ENCODE measurements at places on chromosomes 1 and 21.

DNA sequence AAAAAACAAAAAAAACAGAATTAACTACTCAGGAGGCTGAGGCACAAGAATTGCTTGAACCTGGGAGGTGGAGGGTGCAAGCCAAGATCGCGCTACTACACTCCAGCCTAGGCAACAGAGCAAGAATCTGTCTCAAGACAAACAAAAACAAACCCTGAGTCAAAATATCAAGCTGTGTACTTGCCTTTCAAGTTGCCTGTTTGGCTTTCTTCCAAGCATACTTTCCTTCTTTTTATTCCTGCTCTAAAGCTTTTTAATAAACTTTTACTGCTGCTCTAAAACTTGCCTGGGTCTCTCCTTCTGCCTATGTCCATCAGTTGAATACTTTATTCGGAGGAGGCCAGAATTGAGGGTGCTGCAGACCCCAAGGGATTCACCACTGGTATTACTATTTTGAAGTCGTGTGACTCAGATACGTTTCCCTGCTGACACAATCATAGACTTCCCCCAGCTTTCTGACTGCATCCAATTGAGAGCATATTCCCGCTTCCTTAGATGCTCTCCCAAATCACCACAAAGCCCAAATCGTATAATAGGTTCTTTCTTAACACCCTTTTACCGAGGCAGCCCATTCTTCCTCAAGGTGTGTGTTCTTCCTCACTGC is 3.5 kb upstream of the ACBD6 start:
- DNase-seq = no peak

DNA sequence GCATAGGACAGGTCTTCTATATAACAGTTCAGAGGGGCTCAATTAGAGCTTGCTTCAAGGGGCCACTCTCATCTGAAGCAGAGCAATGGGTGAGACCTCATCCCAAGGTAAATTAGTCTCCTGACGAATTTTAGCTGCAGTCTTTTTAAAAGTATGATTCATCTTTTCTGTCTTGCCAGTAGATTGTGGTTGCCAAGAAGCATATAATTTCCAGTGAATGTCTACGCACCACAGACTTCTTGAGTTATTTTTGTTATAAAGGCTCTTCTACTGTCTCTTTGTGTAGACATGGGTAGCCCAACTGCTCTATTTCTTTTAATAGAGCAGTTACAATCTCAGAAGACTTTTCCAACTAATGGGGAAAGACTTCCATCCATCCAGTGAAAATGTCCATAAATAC is 108.9 kb upstream of the FMN2 start:
- no peak for DNase-seq

DNA sequence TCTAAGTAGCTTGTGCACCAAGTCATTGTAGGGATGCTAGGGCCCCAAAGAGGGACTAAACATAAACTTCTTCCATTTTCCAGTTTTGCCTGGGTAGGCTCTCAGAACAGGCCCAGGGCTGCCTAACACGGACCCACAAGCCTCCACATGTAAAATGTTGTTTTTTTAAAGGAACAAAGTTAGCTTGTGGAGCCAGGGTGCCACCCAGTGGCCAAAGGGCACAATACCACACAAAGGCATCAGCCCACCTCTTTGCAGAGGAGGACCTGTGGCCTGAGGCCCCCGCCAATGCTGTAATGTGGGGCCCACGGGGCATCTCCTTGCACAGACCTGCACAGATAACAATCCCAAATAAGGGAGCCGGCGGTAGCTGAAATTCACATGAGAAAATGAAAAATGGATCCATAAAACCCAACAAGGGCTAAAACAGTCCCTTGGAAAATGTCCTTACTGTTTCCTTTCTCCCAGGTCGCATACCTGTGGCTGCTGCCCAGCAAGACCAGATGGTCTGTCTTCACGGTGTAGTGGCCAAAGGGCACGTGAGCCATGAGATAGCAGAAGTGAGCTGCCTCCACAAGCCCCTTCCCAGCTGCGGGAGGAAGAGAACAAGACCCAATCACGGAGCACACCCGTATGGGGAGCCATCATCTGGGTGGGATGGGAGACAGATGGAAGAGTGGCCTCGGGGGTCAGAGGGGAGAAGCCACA is 23.8 kb downstream of the SEC16B start:
- no peak for DNase-seq

DNA sequence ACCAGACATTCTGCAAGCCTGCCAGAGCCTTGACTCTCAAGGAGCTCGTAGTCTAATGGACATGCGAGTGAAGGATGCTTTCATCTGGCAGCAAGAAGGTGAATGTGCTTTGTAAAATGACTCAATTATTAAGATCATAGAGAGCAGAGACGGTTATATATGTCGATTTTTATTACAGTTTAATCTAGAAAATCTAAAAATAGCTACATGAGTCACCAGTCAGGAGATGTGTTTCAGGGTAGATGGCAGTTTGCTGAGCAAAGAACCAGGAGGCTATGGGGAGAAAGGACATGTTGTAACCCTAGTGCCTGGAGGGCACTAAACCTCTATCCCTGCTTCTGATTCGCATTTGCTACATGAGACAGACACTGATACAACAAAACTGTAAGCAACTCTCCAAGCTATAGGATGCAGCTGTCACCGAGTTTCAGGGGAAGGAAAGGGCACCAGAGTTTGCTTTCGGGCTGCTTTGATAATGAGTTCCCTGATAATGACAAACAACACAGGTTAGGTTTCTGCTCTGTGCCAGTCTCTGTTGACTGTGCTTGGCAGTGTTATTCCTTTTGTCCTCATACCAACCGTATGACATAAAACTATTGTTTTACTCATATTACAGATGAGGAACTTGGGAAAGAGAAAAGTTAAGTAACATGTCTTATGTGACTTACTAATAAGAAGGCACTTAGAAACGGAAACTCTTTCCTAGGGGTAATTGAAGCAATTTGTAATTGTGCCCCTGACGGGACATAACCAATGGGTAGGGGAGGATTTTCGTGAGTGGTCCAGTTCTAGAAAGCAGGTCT is 43.2 kb downstream of the C1orf198 start:
- no peak for DNase-seq

DNA sequence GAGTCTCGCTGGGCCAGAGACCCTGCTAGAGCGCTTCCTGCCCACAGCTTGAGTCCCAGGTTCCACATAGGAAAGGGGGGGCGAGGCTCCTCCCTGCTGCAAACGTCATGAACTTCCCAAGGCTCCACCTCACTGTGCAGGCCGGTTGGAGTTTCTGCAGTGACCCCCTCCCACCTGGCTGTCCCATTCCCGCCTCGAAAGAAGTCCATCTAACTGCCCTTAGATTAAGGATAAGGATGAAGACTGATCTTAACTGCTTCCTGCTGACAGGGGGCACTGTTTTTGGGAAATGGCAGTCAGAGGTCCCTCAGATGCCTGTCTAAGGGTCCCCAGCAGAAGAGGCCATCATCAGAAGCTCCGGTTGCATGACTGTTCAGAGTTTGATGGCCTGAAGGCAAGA is 62.7 kb downstream of the STUM start:
- DNase-seq = no peak

DNA sequence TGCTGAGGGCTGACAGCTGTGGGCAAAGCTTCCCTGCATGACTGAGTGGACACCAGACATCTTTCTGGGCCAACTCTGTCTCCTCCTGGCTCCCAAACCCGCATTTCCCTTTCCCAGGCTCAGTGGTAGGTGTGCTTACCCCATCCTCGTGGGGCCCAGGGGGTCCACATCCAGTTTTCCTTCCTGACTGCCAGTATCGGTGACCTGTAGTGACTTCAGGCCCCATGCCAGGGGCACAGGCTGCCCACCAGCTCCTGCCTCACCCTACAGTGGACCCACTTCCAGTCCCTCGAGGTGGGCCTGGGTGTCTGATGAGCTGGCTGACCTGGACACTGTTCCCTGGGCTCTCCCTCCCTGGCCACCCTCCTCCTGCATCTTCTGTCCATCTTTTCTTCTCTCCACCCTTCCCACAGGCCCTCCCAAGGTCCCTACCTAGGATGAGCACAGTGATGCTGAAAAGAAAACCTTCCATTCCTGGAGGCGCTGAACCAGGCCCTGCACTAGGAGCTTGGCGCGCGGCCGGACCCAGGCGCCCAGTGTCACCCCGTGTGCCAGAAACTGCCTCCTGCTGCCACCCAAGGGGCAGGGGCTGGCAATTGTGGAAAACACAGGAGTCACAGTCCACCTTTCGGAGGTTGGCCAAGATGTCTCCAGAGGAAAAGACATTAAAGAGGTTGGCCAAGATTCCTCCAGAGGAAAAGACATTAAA is 67.1 kb downstream of the RUNX3 start:
- DNase-seq = no peak

GRCh38 chr1:58227604-58228003 is 318.9 kb downstream of the OMA1 start:
- no peak for DNase-seq

DNA sequence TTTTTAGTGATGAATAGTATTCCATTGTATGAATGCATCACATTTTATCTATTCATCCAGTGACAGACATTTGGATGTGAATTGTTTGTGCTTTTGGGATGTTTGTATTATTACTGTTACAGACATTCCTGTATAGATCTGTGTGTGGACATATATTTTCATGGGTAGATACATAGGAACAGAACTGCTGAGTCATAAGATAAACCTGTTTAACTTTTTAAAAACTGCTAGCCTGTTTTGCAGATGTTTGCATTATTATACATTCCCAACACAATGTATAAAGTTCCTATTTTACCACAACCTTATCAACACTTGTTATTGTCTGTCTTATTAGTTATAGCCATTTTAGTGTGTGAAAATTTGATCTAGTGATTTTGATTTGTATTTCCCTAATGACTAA is 46.8 kb downstream of the TYW3 start:
- DNase-seq = no peak

- DNase-seq = no peak
Observed at GRCh38 chr1:2411801-2412394, 466 bp downstream of the PEX10 start.

- no peak for DNase-seq
Observed at GRCh38 chr1:117757668-117758067, 151.8 kb downstream of the TENT5C start.

- no peak for DNase-seq
Observed at GRCh38 chr1:185311589-185312225, 5.3 kb downstream of the IVNS1ABP start.

DNA sequence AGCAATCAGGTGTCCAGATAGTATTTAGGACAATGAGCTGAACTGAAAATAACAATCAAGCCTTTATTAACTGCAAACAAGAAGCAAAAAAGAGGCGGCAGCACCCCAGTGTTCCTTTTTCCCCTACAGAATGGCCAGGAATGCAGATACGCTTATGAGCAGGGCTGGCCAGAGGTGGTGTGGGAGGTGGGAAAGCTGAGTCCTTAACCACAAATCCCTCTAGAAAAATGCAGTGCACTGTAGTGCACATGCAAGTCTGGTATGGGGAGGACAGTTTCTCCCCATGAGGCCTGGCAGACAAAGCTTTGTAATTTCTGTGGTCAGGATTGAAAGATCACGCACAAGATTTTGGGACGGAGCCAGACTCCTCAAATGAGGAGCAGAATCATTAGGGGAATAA is 10.7 kb upstream of the IFNAR1 start:
- DNase-seq = no peak

GRCh38 chr1:12592496-12592895 is 25.5 kb downstream of the DHRS3 start:
- DNase-seq = no peak

- DNase-seq = no peak
Observed at GRCh38 chr1:176241385-176242015, 34.4 kb upstream of the COP1 start.

DNA sequence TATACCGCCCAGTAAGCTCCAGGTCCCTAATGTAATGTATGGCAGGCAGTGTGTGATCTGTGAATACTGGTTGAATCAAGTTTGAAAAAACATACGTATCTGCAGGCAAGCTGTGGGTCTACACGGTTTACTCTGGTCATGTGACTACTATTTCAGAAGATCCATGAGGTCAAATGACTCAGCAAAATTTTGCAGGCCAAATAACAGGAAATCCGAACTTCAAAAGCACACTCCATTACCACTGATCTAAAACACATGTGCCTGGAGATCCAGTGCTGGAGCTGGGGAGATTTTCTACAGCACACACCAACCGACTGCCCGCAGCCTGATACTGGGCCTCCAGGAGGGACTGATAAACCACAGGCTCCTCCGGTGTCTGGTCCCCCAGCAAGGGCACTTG is 64.5 kb upstream of the SLC44A3 start:
- no peak for DNase-seq

DNA sequence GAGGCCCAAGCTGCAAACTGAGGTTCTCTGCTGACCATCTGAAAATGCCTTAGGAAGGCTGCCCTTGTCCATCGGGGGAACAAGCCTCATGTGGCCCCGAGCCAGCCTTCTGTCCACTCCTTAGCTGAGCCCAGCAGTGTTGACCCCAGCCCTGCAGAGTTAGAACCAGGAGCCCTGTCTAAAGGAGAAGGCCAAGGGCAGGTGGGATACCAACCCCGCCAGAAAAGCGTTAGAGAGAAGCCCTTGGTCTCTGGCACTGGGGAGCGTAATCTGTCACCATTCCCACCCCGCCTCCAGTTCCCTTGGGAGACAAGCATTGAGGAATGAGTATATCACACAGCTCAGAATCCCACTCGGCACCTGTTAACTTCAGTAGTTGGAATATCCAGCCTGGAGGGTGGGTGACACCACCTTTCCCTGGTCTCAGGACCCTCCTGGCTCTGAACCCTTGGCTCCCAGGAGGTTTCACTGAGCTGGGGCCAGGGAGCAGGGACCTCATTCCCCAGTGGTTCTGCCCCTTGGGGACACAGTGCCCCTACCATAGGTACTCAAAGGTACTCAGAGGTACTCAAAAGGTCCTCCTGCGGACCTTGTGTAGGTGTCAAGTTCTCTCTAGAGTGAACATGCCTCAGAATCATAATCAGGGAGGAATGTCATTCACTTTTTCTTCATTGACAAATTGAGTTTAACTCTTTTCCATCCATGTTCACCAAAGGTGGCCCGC is 16.4 kb downstream of the ETS2 start:
- DNase-seq = no peak

GRCh38 chr1:160360227-160360695 is 6.6 kb upstream of the NHLH1 start:
- DNase-seq = no peak

DNA sequence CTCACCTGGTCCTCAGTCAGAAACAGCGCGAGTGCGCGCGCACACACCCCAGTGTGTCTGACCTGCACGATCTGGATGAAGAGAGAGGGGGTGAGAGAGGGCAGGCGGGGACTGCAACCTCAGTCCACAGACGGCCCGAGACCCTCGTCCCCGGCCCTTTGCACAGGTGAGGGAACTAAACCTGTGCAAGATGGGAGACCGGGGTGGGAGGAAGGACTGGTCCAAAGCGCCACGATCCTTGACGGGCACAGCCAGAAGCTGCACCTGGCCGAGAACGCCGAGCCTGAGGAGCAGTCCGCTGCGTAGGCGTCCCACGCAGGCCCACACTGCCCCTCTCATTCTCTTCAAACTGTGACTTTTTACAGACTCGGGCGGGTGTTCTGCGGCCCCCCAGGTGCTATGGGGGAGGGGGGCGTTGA is 519 bp upstream of the IQCC start:
- DNase-seq = no peak

- no peak for DNase-seq
Observed at GRCh38 chr21:26199456-26199855, 28.9 kb upstream of the APP start.

DNA sequence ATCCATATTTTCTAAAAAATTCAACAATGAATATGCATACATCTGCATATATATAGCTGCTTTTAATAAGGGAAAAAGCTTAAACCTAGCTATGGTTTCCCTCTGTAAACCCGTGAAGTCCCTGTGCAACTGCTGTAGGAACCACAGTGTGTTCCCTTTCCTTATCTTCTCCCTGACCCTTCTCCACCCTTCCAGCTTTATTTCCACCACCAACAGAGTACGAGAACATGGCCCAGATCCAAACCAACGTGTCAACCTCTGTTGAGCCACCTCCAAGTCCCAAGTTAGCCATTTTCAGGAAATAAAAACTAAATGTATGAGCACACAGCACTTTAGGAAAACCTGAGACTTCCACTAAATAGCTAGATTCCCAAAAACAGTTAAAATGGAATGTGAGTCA is 20.3 kb downstream of the SUSD4 start:
- DNase-seq = no peak

Measured in stimulated activated CD8-positive, alpha-beta memory T cell treated with anti-CD3 and anti-CD28 coated beads, Interleukin-4, amount 100 ng/mL, for 1 hour (primary cell).